ENCODE measurements at places on chromosomes 7 and 10.
A peak's percentile ranks its signal among the peaks of the same experiment; 100 is the strongest.

- DNase-seq: no peak
Observed at GRCh38 chr10:680146-680545, 9.3 kb downstream of the DIP2C start.

GRCh38 chr10:34537629-34538231, 277.4 kb downstream of the PARD3 start:
- no peak for DNase-seq

DNA sequence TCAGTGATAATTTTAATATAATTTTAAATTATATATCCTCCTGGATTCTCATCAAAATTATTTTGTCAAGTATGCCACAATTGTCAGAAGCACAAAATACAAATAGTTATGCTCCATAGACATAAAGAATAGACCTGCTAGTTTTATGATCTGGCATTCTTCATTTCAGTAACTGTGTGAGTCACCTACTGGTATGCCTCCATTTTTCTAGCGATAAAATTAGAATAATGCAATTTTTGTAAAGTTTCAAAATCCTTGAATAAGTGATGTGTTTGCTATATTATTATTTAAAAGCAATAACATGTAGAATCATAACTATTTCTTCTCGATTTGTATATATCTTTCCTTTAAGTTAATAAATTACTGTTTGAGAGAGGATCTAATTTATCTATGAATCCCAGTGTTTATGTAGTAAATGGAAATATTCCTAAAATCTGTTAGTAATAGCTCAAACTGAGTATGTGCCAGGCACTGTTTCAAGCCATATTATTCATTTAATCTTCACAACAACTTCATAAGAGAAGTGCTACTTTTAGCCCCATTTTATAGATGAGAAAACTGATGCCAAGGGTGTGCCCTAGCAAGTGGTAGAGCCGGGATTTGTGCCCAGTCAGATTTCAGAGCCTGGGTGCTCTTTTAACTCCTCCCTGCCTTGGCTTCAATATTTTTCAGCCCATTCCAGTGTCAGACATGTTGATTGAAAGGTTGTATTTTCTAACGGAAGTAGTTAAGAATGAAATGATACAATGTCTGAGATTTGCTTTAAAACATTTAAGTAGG, 38.4 kb downstream of the NET1 start:
- DNase-seq: no peak

GRCh38 chr10:650441-650851, 39.0 kb downstream of the DIP2C start:
- no peak for DNase-seq

- no peak for DNase-seq
Observed at GRCh38 chr7:47982610-47983009, 3.2 kb upstream of the HUS1 start.

DNA sequence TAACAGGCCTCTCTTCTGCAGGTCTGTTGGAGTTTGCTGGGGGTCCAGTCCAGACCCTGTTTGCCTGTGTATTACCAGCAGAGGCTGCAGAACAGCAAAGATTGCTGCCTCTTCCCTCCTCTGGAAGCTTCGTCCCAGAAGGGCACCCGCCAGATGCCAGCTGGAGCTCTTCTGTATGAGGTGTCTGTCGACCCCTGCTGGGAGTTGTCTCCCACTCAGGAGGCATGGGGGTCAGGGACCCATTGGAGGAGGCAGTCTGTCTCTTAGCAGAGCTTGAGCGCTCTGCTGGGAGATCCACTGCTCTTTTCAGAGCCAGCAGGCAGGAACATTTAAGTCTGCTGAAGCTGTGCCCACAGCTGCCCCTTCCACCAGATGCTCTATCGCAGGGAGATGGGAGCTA, 361.1 kb upstream of the NRP1 start:
- DNase-seq: no peak

DNA sequence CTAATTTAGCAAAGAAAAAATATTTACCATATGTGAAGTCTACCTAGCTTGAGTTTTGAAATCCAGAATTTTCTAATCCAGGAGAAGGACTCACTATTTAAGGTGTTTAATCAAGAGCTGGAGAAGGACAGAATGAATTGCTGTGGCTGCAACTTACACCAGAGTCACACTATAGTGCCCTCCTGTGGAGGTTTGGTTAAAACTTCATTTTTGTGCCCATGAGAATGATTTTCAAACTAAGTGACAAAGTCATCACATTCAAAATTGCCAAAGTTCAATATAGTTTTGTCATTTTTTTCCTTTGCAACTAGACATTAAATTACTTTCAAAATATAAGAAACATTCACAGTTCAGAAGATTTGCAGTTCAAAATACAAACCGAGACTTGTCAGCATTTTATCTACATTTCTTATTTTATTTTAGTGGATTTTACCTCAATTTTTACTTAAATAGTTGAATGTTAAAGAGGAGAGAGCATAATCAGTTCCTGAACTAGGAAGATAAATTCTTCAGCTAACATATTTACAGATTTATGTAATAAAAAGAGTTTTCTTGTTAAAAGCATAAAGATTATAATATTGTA, 70.7 kb downstream of the CABCOCO1 start:
- peak; percentile 47 for DNase-seq

DNA sequence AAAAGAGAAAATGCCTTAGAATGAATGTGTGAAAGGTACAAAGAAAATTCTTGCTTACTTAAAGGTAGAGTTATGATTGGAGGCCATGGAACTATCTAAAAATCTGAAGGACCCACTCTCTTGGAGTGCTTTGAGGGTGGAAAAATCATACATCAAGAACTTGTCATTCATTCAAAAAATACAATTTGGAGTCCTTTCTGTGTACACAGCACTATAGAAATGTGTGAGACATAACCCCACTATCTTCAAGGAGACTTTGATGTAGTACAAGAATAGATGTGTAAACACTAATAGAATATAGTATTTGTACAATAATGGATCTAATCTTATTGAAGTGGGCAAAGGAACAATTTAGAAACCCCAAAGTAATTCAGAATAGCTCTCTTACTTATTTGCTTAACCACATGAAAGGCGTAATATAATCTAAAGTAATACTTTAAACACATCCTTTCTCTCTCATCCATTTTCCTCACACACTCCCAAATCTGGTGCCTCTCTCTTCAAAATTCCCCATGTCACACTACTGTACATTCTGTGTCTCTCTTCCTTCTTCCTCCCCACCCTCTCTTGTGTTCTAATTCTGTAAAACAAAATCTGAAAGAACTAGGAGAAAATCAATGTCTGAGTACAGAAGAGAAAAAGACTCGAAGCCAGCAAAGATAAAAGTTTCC, 166.7 kb downstream of the DNAJB9 start:
- no peak for DNase-seq

DNA sequence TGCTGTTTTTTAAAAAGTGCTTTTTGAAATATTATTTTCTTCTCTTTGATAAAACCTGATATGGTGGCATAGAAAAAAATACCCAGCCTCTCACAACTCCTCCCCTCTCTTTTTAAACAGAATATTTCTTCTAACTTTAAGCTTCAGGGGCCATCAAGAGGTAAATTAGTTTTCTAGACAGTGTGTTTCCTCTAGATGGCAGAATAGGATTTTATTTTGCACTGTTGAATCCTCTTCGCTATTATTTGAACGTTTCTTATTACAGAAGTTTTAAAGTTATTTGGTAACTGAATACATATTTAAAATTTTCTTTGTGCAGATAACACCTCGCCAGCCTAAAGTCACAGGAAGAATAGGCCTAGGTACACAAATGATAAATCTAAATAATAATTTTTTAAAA, 30.3 kb downstream of the ARL5B start:
- peak; percentile 52 for DNase-seq

DNA sequence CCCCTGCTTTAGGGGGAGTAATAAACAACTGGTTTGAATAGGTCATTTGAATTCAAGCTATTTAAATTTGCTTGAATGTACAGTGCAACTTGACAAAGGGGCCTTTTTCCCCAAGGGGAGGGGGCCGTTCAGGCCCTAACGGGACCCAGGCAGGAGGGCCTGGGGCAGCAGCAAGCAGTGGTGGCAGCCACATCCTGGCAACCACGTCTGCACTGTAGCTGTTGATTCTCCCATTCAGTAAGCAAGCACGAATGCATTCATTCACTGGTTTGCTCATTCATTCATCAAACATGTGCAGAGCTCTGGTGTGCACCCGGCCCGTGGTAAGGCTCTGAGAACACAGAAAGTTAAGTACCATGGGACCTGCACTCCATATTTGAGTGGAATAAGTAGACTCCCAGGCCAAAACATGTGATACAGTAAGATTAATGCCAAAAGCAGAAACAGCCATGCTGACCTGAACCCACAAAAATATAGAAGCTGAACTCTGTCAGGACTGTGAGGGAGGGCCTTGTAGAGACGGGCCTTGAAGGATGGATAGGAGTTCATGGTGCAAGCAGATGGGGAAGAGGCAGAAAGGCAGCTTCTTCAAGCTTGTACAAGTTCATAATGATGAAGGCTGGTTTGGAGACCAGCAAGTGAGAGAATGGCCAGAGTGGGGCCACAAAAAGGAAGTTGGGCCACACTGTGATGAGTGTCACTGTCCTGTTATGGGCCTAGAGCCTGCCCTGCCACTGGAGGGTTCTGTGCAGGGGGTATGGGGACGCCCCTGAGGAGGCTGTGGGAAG, 29.3 kb upstream of the C10orf53 start:
- DNase-seq: no peak

GRCh38 chr10:91307489-91307888, 87.0 kb downstream of the PCGF5 start:
- no peak for DNase-seq

DNA sequence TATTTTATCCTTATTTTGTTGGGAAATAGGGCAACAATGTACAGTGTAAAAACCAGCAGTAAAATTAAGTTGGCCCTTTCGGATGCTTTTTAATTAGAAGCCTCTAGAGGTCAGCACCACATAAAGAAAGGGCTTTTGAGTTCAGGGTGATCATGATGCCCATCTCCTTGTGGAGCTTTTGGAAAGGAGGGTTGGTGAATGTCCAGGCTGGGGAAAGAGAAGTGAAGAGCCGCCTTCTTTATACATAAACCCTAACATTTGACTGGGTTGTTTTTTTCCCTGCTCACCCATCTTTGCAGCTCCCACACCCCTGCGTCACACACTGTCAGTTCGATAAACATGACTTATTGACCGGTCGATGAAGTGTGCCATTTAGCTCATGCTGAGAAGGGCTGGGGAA, 29.8 kb downstream of the MTURN start:
- peak; percentile 76 for DNase-seq

GRCh38 chr7:8442814-8443304, 9.4 kb downstream of the NXPH1 start:
- DNase-seq: no peak
